NCI-H1092 treated with DMSO at 0.1 percent for 48 hours (cell line): ENCODE measurements at places on chromosomes 6 and 20.

DNA sequence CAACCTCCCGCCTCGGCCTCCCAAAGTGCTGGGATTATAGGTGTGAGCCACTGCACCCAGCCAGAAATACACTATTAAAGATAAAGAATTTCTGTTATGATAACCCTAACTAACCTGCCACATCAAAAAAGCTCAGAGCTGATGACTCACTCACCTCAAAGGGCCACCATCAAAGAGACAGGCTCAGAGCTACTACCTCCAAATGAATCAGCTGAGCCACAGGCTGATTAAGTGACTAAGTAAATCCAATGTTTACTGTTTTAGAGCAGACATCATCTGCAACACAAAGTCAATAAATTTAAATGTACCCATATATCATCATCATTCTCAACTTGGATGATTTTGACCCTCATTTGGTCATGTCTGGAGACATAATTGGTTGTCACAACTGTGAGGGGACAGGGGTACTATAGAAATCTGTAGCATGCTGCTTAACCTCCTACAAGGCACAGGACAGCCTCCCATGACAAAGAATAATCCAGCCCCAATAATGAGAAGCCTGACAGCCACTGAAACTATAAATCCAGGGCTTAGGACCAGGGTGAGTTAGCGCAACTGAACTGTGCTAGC, 106.5 kb downstream of the ATP9A start:
- DNase-seq = no peak

GRCh38 chr20:59177266-59178250, 13.9 kb downstream of the ZNF831 start:
- DNase-seq = no peak

- DNase-seq = no peak
Measured at GRCh38 chr6:122129313-122130025, 270.0 kb upstream of the HSF2 start.

GRCh38 chr20:13744352-13744751, 40.4 kb downstream of the ESF1 start:
- DNase-seq = no peak

DNA sequence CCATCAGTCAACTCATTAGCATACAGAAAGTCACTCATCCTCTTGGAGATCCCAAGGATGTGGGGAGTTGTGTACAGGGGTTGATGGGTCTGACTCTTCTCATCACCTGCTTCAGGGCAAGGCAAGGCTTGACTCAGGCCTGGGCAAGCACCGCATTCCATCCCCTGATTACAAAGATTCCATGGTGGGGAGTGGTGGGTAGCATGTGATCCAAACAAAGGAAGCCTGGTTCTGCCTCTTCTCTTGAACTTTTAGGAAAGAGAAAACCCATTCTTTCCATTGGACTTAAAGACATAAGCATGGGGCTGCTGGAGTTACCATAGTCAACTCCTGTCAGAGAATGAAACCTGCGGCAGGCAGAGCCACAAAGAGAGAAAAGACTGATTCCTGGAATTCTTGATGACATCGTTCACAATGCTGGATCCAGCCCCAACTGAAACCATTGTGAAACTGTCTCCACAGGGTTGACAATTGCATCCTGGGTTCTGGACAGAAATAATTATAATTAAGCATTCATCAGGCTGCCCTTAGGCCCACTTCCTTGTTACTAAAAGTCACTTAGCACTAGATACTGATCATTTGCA, 235.8 kb upstream of the KCNG1 start:
- no peak for DNase-seq

GRCh38 chr6:141467041-141467440, 665.7 kb upstream of the GJE1 start:
- DNase-seq = no peak

GRCh38 chr6:99943846-99944245, 50.2 kb downstream of the MCHR2 start:
- DNase-seq = no peak

- DNase-seq = no peak
Measured at GRCh38 chr6:158715330-158716311, 65.8 kb downstream of the SYTL3 start.

- no peak for DNase-seq
Measured at GRCh38 chr6:148840256-148840655, 93.4 kb downstream of the UST start.

DNA sequence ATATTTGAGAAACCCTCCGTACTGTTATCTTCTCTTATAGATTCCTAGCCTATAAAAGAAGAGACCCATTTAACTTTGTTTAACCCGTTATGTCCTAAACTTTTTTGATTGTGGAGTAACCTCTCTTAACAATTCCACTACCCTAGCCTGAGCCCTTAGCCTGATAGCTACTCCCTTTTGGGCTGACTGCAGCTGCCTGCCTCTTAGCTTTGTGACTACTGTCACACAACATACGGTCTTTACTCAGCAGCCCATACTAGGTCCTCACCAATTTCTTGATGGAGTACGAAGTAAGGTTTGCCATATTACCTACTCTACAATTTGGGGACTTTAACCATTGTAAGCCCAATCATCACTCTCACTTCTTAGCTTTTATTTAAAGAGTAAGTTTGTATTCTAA, 72.7 kb downstream of the QRSL1 start:
- DNase-seq = no peak

- DNase-seq = no peak
Measured at GRCh38 chr6:401994-402640, 10.6 kb downstream of the IRF4 start.

GRCh38 chr6:93523365-93523764, 104.0 kb upstream of the EPHA7 start:
- no peak for DNase-seq

DNA sequence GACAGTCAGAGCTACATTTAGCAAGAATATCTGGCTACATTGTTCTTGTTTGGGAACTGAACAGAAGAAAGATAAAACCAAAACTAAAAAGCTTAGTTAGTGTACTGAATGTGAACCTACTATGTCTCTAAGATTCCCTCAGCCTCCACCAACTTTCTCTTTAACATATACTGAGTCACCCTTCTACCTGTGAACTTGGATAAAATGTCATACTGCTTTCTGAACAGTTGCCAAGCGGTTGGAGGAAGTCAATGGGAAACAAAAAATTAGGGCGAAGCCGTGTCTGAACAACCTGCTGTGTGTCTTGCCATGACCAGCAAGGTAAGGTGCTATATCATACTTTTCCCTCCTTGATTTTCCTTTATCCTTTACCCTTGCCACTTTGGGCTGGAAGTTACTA, 243.5 kb downstream of the BTBD9 start:
- DNase-seq = no peak
